ENCODE measurements at places on chromosomes 11 and 22.

- peak; percentile 14 for DNase-seq
Observed at GRCh38 chr11:19499026-19499669, 213.5 kb upstream of the NAV2 start.

DNA sequence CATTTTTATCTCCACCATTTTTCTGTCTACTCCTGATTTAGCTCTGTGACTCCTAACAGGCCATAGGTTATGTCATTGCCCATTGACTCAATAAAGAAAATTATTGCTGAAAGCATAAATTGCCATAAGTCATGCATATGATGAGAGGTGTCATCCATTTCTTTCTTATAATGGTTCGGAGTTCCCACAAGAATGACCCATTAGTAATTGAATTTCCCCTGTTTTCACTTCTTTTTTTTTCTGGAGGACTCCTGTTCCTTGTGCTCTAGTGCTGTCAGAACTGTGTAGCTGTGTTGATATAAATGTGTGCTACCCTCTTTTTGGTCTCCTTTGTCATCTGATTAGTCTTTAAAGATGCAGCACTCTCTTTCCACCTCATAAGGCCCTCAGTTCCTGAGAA is 22.9 kb upstream of the CARD18 start:
- DNase-seq, result no peak

GRCh38 chr11:80282643-80283042 is 841.8 kb upstream of the TENM4 start:
- DNase-seq, result no peak

- no peak for DNase-seq
Observed at GRCh38 chr11:69707176-69707575, 3.4 kb upstream of the FGF19 start.

GRCh38 chr11:129061492-129062230 is 119.0 kb upstream of the TP53AIP1 start:
- no peak for DNase-seq

DNA sequence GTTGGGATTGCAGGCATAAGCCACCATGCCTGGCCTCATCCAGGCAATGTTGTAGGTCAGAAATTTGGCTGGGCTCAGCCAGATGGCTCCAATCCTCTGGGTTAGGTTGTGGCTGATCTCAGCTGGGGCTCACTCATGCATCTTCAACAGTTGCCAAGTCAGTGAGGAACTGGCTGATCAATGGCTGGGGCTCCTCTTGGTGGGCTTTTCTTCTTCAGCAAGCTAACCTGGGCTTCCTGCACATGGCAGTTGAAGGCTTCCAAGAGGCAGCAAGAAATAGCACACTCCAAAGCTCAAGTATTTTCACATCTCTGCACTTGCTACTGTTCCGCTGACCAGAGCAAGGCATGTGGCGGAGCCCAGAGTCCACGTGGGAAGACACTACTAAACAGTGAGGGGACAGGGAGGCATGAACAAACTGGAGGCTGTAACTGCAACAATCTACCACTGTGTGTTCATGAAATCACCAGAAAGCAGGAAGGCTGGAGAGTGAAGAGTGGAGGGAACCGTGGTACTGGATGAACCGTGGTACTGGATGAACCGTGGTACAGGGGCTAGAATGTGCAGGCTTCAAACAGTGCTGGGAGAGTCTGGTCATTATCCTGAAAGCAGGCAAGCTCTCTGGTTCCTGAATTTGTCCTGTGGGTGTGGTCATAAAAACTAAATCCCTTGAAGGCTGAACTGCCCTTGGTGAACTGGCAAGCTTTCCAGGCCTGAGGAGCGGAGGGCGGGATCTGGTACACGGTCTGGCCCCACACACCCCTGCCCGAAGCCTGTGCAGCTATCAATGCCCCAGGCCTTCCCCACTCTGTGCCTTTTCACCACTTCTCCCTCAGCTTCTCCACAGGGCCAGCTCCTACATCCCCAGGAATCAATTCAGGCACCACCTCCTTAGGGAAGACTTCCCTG is 20.2 kb downstream of the CHST1 start:
- DNase-seq, result no peak

DNA sequence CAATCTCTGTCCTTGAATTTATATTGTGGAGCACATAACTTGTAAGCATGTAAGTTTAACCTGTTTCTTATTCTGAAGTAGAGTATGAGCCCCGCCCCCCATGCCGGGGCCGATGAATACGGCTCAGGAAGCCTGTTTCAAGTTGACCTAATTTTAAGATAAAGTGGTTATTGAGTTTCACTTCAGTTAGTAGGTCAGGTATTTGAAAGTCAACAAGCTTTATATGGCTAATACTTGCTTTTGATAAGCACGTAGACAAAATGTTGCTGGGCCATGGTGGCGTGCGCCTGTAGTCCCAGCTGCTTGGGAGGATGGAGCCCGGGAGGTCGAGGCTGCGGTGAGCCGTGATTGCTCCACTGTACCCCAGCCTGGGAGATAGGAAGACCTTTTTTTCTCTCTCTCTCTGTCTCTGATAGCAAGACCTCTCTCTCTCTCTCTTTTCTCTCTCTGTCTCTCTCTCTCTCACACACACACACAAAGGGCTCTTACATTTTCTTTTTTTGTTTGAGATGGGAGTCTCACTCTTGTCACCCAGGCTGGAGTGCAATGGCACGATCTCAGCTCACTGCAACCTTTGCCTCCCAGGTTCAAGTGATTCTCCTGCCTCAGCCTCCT is 14.4 kb downstream of the YWHAH start:
- no peak for DNase-seq

GRCh38 chr11:120675171-120675570 is 163.6 kb downstream of the GRIK4 start:
- DNase-seq, result no peak

GRCh38 chr11:95327273-95327948 is 96.4 kb upstream of the SESN3 start:
- DNase-seq, result no peak

- DNase-seq, result no peak
Observed at GRCh38 chr11:130511765-130512164, 63.3 kb downstream of the ADAMTS15 start.

DNA sequence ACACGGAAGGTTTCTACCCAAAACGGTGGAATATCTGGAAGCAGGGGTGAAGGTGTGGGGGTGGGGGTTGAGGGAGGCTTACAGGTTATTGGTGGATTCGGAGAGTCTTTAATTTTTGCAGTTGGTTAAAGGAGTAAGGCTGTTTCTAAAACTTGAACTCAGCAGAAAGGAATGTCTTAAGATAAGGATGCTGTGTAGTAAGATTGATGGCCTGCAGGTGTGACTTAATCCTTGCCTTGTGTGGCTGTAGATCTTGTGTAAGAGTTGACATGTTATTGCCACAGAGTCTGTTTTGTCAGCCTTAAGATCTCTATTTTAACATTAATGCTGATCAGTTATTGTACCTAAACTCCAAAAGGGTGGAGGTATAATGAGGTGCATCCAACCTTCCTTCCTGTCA is 16.4 kb upstream of the OR6M1 start:
- DNase-seq, result no peak

GRCh38 chr11:19281041-19281440 is 40.3 kb upstream of the E2F8 start:
- no peak for DNase-seq

DNA sequence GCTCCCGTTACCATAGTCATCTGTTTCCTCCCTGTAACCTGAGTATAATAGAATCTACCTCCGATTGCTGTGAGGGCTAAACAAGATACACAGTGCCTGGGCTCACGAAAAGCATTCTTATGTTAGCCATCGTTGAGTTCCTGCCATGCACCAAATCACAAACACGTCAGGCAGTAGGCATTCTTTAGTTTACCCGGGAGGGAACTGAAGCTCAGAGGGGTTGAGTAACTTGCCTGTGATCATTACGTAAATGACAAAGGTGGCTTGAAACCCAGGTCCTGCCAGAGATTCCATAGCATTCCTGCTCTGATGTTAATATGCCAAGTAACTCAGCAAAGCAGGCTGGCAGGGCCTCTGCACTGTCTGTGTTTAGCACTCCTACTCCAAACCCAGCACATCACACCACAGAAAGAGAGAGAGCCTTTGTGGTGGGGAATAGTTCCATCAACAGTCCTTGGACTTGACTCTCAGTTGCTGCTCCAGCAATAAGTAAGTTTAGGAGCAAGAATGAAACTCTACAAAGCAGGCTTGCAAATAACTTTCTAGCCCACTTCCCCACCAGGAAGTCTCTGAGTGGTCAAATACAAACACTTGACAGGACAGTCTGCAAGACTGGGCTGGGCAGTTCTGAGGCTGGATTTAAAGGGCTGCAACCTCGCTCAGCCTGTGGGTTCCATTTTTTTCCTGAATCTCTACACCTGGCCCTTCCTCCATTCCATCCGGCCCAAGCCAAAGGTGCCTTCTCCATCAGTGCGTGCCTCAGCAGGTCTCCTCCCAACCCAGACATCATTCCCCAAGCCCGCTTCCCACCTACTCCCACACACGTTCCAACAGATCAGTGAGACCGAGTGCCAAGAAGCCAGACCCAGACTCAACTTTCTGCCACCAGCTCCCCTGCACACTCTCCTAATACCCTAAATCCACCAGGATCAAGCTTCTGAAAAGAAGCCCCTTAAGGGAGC is 1.1 kb downstream of the SCN2B start:
- DNase-seq, result no peak

DNA sequence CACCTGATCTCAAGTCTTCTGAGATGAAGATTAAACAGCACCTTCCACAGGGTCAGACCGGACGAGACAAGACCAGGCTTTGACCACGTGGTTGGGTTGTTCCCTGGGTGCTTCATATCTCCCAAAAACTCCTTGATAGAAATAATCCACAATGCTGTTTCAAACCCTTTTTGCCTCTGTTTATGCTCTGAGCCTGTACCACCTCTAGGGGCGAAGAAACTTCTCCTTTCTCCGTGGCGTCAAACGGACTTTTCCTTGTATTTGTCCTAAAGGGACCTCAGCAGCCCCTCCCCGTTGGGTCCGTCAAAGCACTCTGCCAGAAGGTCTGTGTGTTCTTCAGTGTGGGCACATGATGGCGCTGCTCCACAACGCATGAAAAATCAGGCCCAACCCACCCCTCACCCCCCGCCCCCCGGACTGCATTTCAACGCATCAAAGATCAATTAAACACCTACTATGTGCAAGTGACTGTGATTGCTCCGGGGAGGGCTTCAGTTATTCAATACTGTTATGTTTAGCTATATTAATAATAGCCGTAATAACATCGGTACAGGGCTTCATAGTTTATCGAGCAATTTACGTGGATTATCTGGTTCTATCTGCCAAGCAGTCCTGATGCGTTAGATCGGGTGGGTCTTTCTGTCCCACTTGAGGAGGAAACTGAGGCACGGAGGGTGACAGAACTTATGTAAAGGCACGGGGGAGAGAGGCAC is 17.3 kb upstream of the EIF3D start:
- no peak for DNase-seq

- no peak for DNase-seq
Observed at GRCh38 chr11:31303644-31304180, 65.8 kb downstream of the DCDC1 start.

GRCh38 chr11:45323601-45324249 is 37.6 kb upstream of the SYT13 start:
- no peak for DNase-seq

GRCh38 chr11:124669193-124669592 is 4.3 kb downstream of the SIAE start:
- no peak for DNase-seq

GRCh38 chr11:44416776-44417175 is 106.8 kb upstream of the ALX4 start:
- DNase-seq, result no peak

GRCh38 chr11:121104312-121104762 is 3.3 kb downstream of the TECTA start:
- DNase-seq, result no peak

DNA sequence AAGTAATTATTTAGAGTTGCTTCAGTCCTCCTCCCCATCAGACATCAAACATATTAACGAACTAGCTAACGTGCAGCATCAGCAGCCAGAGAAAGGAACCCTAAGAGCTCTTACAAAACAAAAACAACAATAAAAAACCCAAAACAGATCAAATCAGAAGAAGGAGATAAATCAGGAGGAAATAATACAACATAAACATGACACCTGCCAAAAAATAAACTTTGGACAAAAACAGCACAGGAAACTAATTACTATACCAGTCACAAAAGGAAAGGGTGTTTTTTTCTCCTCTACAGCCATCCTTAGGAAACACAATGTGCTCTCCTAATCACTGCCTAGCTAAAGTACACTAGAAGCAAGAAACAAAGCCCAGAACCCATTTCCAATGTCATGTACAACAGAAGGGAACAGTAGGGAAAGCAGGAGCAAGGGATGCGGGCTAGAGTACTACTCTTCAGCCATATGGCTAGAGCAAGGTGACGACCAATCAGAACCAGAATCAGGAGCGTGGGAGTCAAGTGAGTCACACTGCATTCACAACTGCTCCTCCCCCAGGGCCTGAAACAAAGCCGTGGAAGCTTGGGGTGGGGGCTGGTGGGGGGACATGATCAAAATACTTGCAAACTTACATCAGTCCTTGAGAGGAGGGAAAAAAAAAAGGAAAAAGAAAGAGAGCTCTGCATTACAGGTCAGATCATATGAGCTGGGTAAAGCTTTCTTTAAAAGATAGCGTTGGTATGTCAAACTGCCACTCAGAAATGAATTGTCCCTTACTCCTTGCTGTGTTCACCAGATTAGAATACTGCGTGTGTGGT is 60.4 kb downstream of the LARGE2 start:
- DNase-seq, result peak; percentile 62

- no peak for DNase-seq
Observed at GRCh38 chr22:19368876-19369275, 62.7 kb downstream of the HIRA start.

GRCh38 chr22:35528927-35529326 is 11.7 kb upstream of the RASD2 start:
- DNase-seq, result no peak

GRCh38 chr11:74726547-74727182 is 4.6 kb downstream of the CHRDL2 start:
- DNase-seq, result no peak

- no peak for DNase-seq
Observed at GRCh38 chr11:10970926-10971325, 113.1 kb upstream of the ZBED5 start.

All from AG04449 (cell line).